ENCODE measurements at places on chromosomes 16 and 17.
A peak's percentile ranks its signal among the peaks of the same experiment; 100 is the strongest.

DNA sequence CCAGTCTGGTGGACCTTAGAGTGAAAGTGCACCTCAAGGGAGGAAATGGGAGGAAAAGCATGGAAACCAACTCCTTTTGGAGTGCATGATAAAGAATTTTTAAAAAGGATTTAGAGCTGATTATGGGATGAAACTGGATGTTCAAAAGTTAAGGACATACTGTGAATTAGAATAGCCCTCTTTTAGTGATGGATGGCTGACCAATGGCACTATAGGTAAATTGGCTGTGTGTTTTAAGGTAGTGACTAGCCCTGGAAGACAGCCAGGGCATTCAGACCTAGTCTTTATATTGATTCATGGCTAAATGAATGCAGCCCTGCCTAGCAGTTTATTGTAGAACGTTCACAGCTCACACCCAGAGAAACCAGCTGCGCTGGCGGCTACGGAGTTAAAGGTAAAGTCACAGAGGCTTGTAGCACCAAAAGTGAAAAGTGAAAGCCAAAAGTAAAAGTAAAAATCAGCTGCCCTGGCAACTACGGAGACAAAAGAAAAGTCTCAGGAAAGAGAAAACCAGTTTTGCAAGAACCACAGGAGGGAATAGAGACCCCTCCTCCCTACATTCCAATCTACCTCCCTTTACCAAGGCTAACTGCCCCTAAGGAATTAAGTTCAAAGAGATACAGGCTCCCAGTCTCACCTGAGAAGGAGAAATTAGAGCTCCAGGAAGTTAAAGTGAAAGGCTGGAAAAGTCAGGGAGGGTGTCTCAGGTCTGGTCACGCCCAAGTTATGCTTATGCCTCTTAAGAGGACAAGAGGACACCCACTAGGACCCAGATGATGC is 21.8 kb downstream of the ACSM1 start:
- DNase-seq = no peak

GRCh38 chr16:67701420-67701819 is 17.7 kb downstream of the GFOD2 start:
- DNase-seq = no peak

DNA sequence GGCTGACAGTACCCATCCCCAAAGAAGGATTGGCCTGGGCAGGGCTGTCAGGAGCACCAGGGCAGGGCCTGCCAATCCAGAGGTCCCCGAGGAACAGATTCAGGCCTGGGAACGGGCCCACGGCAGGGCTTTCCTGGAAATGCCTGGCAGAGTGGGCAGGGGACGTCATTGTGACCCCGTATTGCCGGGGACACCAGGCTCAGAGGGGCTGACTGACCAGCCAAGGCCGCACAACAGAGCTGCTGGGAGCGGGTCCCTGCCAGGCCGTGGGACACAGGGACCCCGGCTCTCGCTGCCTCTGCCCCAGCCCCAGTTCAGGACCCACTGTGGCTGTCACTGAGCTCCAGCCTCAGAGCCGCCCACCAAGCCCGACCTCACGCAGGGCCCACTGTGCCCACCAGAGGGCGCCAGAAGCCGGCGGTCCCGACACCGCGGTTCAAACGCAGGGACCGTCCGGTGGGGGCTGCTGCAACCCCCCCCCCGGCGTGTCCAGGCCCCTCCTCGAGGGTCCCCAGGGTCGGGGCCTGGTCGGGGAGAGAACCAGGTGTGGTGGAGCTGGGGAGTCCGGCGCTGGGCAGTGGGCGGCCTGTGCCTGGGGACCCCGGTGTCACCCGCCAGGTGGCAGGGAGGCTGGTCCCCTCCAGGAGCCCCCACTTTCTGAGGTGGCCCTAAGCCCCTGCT is 15.2 kb upstream of the SSTR5 start:
- DNase-seq = peak; percentile 51

DNA sequence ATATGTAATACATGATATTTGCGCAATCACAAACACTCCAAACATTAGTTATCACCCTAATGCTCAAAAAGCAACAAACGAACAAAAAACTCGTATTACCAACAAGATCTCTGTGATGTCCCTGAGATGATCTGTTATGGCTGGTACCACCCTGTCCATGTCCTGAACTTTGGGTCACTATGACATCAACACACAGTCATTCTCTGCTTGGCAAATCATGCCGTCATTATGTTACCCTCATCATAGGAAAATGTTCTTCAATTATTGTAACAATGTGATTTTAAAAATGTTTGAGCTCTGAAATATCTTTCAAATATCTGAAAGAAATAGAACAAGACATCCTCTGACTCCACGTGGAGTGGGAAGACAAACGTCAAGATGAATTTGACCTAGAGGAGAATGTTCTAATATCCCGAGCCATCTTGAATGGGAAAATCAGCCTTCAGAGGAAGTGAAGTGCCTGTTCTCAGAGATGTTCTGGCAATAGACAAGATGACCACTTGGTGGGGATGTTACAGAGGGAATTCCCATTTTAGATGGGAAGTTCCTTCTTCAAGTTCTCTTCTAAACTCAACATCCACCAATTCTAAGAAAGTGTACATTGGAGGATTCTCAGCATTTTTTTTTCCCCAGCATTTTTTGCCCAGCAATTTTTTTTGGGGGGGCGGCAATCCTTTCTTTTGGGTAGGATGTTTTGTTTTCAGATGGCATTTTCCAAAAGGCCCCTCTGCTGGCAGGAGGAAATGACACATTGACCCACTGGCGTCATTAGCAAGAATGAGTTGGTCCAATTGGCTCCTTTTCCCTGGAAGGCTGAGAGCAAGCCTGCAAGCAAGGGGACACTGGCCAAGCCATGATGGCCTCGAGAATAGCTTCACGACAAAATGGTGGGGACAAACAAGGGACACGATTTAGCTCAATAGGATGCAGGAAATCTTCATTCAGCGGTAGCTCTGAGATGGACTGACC is 3.7 kb upstream of the HSD17B2 start:
- no peak for DNase-seq

DNA sequence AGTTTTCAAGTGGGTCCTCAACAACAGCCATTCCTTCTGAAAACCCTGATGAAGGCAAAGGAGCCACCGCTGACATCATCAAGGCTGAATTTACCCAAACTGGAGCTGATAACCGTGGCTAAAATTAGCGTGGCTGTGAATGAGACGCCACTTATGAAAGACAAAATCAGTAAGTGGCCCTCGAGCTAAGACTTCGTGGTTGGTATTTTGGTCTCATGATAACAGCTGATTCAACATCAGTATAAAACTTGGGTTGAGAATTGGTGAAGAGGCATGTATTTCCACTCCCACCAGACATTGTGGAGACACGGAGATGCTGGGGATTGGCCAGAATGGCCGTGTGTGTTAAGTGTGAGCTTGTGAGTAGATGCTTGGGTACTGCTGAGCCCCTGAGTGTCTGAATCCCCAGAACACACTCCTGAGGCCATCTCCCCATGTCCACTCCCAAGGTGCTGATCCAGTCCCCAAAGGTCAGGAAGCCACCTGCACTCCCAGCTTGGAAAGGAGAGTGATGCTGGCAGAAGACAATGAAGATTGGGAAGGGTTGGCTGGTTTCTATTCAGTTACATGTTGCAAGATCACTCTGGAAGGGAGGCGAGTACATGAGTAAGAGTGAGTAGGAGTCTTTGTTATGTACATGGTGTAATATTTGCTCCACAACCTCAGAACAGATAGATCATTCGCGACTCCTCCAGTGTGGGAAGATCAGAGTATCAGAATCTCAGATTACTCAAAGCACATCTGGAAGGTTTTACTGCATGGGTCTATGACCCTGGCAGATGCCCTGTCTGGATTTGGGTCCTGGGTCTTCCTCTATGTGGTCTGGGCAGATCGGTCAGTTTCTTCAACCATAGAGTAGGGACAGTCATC is 207.7 kb downstream of the HS3ST3A1 start:
- no peak for DNase-seq

- DNase-seq = no peak
These were observed 15.6 kb downstream of the TLE7 start for GRCh38 chr16:71426069-71426879.

- DNase-seq = no peak
These were observed 46.6 kb downstream of the PECAM1 start for GRCh38 chr17:64343833-64344637.

DNA sequence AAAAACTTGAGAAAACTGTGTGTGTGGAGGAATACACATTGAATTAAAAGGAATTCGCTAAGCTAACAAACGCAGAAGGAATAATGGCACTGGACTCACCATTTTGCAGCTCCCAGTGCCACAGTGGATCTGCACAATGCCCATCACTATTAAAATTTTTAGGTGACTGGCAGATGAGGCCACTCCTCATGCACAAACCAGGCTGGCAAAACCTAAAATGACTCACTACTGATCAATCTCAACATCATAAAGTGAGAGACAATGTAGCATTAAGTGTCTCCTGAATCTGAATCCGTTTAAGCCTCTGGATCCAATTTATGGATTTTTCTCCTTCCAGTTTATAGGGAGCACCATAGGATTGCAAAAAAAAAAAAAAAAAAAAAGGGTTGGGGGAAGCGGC is 20.6 kb downstream of the MYH10 start:
- no peak for DNase-seq

All from stimulated activated CD8-positive, alpha-beta memory T cell treated with anti-CD3 and anti-CD28 coated beads, Interleukin-12 subunit alpha, Interleukin-12 subunit beta, amount 100 ng/mL, for 1 hour (primary cell).